ENCODE measurements at places on chromosomes 5 and 9.

- no peak for DNase-seq
These were observed 100.4 kb upstream of the C9orf72 start for GRCh38 chr9:27673641-27674040.

DNA sequence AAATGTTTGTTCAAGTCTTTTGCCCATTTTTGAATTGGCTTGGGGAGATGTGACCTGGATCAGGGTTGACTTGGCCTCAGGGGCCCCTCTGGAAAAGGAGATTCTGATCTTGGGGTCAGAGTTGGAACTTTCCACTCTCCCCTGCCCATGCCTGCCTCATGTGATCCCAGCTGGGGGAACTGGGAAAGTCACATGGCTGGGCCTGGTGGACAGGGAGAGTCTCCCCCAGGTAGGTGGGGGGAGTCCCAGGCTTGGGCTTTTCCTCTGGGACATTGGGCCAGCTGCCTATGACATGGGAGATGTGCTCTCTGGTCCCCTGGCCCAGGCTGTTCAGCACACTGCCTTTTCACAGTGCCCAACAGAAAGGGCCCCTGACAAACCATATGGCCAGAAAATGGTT is 60.7 kb downstream of the NDST1 start:
- no peak for DNase-seq

DNA sequence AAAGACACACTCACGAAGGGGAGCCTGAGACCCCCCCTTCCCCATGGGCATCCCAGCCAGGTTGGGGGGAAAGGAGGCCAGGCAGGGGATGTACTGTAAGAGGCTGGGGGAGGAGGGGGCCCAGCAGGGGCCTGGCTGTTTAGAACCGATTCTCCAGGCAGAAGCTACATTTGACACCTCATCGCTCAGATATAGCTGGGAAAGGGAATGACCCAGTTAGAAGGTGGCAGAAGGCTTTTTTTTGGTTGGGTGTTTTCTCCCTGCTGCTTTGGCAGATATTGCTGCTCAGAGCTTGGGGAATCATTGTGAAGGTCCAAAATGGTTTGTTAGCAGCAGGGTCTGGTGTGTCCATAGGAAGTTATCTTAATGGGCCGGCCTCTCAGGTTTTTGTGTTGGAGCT is 6.0 kb downstream of the CDX1 start:
- no peak for DNase-seq

- DNase-seq = no peak
These were observed 4.8 kb downstream of the MSX2 start for GRCh38 chr5:174729075-174729680.

DNA sequence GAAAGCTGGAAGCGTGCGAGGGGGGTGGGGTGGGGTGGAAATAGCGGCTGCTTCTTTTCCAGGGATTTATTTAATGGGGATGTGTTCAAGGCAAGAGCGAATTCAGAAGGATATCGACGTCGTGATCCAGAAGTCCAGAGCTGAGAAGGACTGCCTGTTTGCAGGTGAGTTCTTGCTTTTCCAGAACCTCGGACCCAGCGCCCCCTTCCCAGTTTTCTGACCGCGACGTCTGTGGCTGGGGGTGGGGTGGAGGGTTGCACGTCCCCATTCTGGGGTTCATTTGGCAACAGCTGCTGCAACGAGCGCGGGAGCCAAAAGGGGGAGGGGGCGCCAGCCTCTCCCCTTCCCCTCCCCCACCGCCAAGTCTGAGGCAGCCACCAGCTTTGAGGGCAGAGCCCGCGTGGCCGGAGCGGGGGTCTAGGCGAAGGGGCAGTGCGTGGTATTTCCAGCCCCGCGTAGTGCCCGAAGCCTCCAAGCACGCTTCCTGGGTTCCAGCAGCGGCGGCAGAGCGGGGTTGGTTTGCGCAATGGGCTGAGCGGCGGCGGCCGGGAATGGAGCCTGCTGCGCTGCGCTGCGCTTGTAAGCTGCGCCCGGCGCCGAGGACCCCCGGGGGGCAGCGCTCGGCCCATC is 701 bp downstream of the PARP8 start:
- DNase-seq = peak; percentile 31

DNA sequence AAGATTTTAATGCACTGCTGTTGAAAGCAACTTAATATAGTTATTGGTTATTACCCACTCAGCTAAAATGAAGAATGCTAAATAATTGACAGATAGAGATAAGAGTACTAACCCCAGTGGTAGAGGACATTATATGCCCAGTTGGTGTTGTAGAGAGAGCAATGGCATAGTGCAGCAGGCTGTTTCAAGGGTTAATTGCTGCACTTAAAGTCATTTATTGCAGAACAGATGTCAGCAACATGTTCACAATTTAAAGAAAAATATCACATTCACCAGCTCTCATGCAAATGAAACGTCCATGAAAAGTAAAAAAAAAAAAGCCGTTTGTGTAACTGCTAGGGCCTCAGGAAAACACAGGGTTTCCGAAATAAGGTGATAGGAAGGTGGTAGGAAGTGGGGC is 254.6 kb downstream of the MTRR start:
- DNase-seq = no peak

- DNase-seq = no peak
These were observed 59.0 kb downstream of the ZNF622 start for GRCh38 chr5:16406630-16407029.

GRCh38 chr5:106127341-106127781 is 1543.4 kb downstream of the EFNA5 start:
- DNase-seq = no peak

- DNase-seq = no peak
These were observed 10.9 kb downstream of the HK3 start for GRCh38 chr5:176888016-176888864.

DNA sequence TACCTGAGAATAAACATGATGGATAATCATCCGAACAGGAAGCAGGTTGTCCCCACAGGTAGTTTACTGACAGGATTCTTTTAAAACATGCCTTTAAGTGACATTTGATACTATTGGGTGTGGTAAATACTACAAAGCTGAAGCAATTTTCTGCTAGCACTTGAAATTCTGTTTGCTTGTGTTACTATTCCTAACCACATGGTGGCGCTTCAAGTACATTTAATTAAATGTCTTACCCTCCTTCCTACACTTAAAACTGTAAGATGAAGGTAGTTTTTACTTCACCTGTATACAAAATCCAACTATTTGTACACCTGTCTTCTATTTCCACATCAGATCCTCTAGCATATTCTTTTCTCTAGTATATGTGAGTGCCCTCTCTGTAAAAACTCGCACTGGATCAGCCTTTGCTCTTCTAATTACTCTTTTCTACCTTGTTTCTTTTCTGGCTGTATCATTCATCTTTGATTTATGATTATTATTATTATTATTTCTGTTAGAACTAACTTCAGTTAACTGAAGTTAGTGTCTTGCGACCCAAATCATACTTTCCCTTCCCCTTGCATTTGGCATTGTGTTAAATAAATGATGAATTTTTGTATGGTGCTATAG is 18.4 kb downstream of the SLC25A46 start:
- peak; percentile 57 for DNase-seq

- no peak for DNase-seq
These were observed 143.1 kb downstream of the ELAVL2 start for GRCh38 chr9:23682891-23683431.

DNA sequence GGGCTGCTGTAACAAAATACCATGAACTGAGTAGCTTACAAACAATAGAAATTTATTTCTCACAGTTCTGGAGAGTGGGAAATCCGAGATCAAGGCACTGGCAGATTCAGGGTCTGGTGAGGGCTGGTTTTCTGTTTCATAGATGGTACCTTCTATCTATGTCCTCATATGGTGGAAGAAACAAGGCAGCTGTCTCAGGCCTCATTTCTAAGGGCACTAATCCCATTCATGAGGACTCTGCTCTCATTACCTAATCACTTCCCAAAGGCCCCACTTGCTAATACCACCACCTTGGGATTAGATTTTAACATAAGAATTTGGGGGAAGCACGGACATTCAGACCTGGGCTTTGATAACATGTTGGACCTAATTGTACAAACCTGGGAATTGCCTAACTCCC is 13.5 kb downstream of the RFESD start:
- DNase-seq = no peak

DNA sequence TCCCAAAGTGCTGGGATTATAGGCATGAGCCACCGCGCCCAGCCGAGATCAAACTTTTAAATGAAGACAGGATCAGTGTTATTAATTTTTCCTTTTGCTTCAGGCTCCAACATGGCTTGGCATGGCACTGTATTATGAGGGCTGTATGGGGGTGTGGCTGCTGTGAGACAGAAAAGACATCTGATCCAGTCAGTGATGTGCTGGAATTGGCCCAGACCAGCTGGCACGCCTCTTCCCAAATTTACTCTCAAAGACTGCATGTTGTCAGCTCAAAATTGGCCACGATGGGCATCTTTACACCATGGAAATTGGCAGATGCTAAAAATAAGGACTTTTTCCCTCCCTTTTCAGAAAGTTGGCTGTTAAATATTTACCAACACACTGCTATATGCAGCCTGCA is 12.1 kb upstream of the COL27A1 start:
- no peak for DNase-seq

GRCh38 chr9:5851445-5851844 is 18.5 kb upstream of the ERMP1 start:
- DNase-seq = peak; percentile 18
